ENCODE measurements at places on chromosomes 1 and 21. TPM values are rescaled to one million over a fixed set of nuclear protein-coding genes. Genes with fewer than 3 reads are reported as not detected.

The STUM gene
- not detected for total RNA-seq

The S100A16 gene
- not detected for total RNA-seq

The GPR89A gene
- total RNA-seq = 28.2 TPM

The BGLAP gene
- total RNA-seq = 7.4 TPM

The FMO1 gene
- not detected for total RNA-seq

The TM2D1 gene
- total RNA-seq = 28.7 TPM

The MFSD2A gene
- total RNA-seq = 7.2 TPM

The KPRP gene
- total RNA-seq = not detected

The JAM2 gene
- total RNA-seq = 2.0 TPM

The APOBEC4 gene
- total RNA-seq = not detected

The ITLN2 gene
- total RNA-seq = not detected

The LCE2A gene
- total RNA-seq = not detected

The PSEN2 gene
- total RNA-seq = 11.7 TPM

The ERG gene
- 0.07 TPM for total RNA-seq

The PRAMEF27 gene
- not detected for total RNA-seq

The RNF19B gene
- total RNA-seq = 148 TPM

The CYP4B1 gene
- total RNA-seq = not detected

The ADAMTS5 gene
- total RNA-seq = not detected

The ZBTB8A gene
- 0.56 TPM for total RNA-seq

The PRAMEF5 gene
- not detected for total RNA-seq

The TMPRSS3 gene
- total RNA-seq = 91.9 TPM

The SPRR4 gene
- not detected for total RNA-seq

The WNT3A gene
- not detected for total RNA-seq

The NUF2 gene
- total RNA-seq = 59.6 TPM

The ABL2 gene
- total RNA-seq = 12.2 TPM
